ENCODE measurements at places on chromosomes 7 and 10.
A peak's percentile ranks its signal among the peaks of the same experiment; 100 is the strongest.

- DNase-seq, result peak; percentile 27
These were observed 297.3 kb upstream of the LYZL1 start for GRCh38 chr10:28991333-28992270.

- no peak for DNase-seq
These were observed 56.5 kb downstream of the KIAA1549 start for GRCh38 chr7:138924501-138925225.

- DNase-seq, result no peak
These were observed 29.6 kb downstream of the COL13A1 start for GRCh38 chr10:69831231-69831855.

GRCh38 chr7:93046641-93047040 is 71.1 kb downstream of the SAMD9 start:
- no peak for DNase-seq

- DNase-seq, result no peak
These were observed 234.2 kb downstream of the WDR11 start for GRCh38 chr10:121085367-121085766.

Measured in CD4-positive, alpha-beta T cell treated with Interleukin-17A for 1 hour (primary cell).